ENCODE measurements at places on chromosomes 5 and 9.

- no peak for DNase-seq
These were observed 196.6 kb downstream of the MSX2 start for GRCh38 chr5:174920906-174921550.

- no peak for DNase-seq
These were observed 299.4 kb downstream of the COX7C start for GRCh38 chr5:86917117-86917579.

DNA sequence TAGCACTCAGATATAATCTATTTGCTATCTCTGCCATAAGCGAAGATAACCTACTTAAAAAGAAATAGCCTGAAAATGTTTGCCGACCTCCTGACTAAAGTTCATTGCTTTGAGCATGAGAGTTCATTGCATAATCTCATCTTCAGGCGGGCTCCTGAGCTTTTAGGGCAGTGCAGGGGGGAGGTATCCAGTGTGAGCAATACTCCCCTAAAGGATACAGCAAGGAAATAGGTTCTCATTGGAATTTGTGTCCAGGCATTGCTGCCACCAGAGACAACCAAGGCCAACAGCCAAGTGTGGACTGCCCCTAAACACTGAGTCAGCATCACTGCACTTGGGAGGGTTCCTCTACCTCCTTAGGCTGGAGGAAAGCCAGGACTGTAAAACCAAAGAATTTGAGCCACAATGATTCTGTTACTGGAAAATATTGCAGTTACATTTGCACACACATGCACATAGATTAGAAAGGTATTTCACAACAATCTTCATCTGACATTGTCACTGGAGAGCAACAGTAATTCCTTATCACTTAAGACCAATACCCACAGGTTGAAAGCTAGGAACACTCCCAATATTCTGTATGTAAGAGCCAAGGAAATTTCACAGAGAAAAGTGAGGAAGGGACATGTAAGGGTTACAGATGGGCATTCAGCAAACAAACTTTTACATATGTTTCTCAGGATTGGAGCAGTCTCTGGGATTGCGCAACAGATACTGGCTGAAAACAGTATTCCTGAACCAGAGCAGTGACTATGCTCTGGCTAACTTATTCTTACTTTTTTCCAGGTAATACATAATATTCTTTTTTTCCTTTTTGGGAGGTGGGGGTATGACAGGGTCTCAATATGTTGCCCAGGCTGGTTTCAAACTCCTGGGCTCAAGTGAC is 98.6 kb upstream of the TLE1 start:
- no peak for DNase-seq

DNA sequence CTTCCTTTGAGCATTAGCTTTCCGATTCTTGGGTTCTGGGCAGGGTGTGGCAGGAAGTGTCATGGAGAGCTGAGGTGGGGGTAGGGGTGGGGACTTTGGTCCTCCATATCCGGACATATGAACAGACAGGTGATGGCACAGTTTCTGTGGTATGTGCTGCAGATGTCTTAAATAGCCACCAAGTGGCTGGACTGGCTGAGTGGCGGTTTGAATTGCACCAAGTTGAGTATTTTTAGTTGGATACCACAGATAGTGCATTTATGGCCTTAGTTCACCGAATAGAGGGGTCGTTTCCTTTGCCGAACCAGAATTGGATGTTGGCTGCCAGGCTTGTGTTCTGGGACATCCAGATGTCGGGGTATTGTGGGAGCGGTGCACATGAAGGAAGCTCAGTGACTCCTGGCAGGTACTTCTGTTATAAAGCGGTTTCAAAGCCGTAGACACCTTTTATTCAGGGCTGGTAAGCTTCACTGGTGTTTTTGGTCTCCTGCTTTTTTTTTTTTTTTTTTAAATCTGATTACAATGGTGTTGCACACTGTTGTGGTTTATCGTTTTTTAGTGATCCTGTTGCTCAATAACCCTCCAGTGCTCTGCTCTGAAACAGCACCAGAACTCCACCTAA is 15.1 kb upstream of the TNFAIP8 start:
- DNase-seq: no peak

DNA sequence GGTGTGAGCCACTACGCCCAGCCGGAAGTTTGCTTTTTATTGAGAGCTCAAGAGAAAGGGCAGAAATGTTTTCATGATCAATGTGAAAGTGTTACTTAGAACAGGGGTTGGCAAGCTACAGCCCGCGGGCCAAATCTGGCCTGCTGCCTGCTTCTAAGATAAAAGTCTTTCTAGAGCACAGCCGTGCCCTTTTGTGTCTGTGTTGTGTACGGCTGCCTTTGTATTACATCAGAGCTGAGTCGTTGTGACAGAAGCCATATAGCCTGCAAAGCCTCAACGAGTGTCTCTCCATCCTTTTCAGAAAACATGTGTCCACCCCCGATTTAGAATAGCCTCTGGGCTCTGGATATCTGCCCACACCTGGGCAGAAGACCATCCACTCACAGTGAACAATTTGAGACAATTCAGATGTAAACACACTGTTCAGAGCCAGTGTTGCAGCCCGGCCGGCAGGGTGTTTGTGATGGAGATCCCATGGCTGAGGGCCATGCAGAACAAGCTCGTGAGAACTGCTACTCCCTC is 28.8 kb downstream of the AK8 start:
- no peak for DNase-seq

DNA sequence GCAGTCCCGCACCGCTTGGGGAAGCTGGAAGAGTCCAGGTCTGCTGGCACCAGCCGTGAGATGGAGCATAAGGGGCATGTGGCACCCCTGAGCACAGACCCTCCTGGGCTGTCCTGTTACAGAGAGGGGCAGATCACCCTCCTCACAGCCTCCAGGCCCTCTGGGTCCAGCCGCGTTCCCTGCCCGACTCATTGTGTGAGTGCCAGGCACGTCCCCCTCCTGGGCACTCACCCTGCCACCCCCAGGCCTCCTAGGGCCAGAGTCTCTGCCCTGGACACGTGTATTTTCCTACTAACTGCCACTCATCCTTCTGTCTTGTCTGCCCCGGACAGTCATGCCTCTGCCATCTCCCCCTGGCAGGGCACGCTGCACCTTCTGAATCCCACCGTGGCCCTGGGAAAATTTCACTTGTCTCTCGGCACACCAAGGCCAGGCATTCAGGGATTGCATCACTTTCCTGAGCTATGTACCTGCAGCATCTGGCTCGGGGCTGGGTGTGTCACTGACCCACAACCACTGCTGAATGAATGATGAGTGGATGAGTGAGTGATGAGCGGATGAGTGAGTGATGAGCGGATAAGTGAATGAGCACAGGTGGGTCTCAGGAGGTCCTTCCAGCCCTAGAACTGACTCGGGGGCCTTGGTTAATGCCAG is 21.5 kb upstream of the FCN1 start:
- no peak for DNase-seq

DNA sequence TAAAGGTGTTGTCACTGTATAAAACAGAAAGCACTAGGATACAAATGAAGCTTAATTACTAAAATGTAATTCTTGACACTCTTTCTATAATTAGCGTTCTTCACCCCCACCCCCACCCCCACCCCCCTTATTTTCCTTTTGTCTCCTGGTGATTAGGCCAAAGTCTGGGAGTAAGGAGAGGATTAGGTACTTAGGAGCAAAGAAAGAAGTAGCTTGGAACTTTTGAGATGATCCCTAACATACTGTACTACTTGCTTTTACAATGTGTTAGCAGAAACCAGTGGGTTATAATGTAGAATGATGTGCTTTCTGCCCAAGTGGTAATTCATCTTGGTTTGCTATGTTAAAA is 43.8 kb downstream of the NDFIP1 start:
- DNase-seq: no peak

- DNase-seq: no peak
These were observed 174.7 kb downstream of the WDR70 start for GRCh38 chr5:37553720-37554404.

DNA sequence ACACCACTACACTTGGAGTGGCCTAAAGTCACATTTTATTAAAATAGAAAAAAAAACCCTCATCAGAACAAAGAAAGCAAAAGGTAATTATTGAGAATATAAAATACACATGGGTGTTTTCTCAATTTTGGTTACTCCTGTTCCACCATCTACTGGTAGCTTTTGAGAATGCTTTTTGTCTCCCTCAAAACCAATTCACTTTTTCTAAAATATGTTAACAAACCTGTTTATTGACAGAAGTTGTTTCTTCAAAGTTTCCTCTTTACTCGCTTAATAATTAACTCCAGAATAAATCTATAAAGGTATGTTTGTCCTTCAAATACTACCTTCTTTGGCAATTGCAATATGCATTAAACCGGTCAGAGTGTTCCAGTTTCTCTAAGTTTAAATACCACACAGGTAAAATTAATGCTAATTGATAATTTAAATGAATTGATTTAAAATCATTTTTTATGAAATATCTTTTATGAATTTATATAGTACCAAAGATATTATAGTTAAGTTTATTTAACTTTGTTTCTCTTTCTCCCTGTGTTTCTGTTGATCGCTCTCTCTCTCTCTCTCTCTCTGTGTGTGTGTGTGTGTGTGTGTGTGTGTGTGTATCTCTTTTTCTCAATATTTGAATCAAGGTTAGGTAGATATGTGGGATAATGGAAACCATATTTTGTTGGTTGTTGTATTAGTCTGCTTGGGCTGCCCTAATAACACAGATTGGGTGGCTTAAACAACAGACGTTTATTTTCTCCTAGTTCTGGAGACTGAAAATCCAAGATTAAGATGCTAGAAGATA is 487.4 kb downstream of the PRDM9 start:
- no peak for DNase-seq

GRCh38 chr9:127915325-127915752 is 1.5 kb downstream of the ST6GALNAC4 start:
- no peak for DNase-seq

GRCh38 chr5:147092044-147092443 is 142.8 kb upstream of the STK32A start:
- no peak for DNase-seq

GRCh38 chr5:135487839-135488514 is 35.8 kb upstream of the TIFAB start:
- DNase-seq: no peak

- no peak for DNase-seq
These were observed 93.8 kb downstream of the TMEM215 start for GRCh38 chr9:32877103-32877502.

GRCh38 chr5:36178524-36178890 is 26.6 kb downstream of the SKP2 start:
- no peak for DNase-seq

DNA sequence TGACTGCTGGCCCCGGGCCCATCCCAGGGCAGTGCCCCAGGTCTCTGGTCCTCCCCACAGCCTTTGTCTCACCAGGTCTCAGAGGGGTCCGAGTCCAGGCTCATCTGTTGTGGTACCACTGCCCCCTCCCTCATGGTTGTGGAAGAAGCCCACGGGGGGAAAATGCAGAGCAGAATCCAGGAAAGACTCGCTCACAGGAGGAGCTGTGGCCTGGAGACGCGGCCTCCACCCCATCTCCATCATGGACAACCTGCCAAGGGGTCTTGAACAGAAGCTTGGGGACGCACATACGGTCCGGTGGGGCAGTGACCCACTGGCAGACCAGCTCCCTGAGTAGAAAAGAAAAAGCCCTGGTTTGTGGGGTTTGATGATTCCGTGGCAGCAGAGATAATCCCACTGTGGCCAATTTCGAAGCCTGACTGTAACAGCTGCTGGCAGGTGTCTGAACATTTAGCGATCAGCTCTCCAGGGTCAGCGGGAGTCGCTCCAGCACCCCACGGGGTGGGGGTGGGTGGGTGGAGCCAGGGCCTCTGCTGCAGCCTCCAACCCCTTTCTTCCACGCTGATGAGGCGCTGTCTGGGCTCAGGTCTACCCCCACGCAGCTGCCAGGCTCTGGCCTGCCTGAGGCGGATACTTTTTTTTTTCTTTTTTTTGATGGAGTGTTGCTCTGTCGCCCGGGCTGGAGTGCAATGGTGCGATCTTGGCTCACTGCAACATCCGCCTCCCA is 1.9 kb upstream of the GRIN1 start:
- DNase-seq: no peak

GRCh38 chr9:22279636-22280035 is 167.0 kb upstream of the DMRTA1 start:
- DNase-seq: no peak

- DNase-seq: no peak
These were observed 24.4 kb downstream of the RNF145 start for GRCh38 chr5:159184858-159185381.

GRCh38 chr5:1211701-1212100 is 10.3 kb downstream of the SLC6A19 start:
- no peak for DNase-seq

- DNase-seq: no peak
These were observed 64.9 kb upstream of the ELL2 start for GRCh38 chr5:96026406-96027041.

- DNase-seq: no peak
These were observed 5.8 kb downstream of the DPP7 start for GRCh38 chr9:137108608-137109249.

- no peak for DNase-seq
These were observed 91.8 kb downstream of the SEMA5A start for GRCh38 chr5:9454012-9454481.

DNA sequence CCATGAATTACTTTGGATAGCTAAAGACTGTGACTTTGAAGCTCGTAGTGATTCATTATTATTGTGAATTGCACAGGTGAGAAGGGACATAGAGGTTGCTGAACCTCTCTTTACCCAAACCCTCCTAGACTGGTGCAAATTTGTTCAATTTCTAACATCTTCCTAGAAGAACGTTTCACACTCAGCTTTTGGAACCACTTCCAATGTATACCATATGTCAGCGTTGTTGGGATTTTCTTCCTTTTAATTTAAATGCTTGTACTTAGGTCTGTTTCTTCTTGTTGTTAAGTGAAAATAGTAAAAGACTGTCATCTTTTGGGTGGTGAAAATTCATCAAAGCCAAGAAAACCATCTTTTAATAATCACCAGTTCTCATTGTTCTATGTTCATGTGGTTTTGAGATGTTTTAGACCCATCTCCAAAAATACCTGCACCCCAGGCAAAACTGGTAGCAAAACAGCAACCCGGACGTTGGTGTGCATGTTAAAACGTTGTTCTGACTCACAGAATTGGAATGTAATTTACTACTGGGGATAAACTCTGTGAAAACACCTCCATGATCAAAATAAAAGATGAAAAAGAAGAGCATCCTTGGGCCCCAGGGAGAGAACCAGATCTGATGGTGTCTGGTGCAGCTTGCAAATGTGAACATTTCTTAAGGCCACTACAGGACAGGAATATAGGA is 238.3 kb downstream of the NPR3 start:
- no peak for DNase-seq

GRCh38 chr9:20863945-20864344 is 167.5 kb downstream of the HACD4 start:
- DNase-seq: no peak

DNA sequence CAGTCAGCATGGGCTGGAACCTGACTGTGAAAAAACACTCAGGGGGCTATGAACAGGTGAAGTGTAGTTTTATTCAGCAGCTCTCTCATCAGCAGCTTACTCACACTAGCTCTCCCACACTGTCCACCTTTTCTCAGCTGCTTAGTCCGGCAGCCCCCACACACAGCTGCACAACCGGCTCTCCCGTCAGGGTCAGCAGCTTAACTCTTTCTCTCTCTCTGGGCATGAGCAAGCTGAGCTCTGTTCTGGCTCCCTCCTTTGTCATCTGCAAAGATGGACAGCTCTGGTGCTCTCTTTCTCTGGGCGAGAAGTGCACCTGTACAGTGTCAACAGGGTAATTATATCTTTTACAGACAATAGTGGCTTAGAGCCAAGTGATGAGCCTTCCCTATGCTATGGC is 8.2 kb downstream of the DMAC1 start:
- no peak for DNase-seq

All from stimulated activated CD8-positive, alpha-beta memory T cell treated with anti-CD3 and anti-CD28 coated beads, Interleukin-7, amount 100 ng/mL, for 48 hours (primary cell).